ENCODE measurements at places on chromosomes 2 and 18.

DNA sequence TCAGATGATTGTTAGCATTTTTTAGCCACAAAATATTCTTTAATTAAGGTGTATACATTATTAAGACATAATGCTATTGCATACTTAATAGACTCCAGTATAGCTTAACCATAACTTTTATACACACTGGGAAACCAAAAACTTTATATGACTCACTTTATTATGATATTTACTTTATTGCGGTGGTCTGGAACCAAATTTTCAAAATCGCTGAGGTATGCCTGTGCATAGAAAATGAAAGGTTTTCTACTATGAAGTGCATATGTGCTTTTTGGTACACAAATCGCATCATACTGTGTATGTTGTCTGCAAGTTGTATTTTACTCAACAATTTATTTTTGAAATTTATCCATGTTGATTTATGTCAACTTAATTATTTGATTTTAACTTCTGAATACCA is 875.1 kb downstream of the SLC4A3 start:
- no peak for DNase-seq

- DNase-seq: no peak
These were observed 48.6 kb downstream of the SPRED2 start for GRCh38 chr2:65383541-65384488.

GRCh38 chr2:15714609-15715008 is 122.9 kb downstream of the DDX1 start:
- DNase-seq: no peak

DNA sequence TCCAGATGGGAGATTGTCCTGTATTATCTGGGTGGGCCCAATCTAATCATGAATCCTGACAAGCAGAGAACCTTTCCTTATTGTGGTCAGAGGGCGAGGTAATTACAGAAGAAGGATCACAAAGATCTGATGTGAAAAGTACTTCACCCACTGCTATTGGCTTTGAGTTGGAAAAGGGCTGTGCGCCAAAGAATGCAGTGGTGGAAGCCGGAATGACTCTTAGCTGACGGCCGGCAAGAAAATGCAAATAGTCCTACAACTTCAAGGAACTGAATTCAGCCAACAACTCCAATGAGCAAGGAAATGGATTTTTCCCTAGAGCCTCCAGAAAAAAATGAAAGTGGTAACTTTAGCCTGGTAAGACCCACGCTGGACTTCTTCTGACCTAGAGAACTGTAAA is 67.3 kb downstream of the CTNNA2 start:
- no peak for DNase-seq

GRCh38 chr18:3664563-3665178 is 214.7 kb downstream of the TGIF1 start:
- DNase-seq: no peak

GRCh38 chr2:112087346-112088020 is 32.4 kb downstream of the TMEM87B start:
- DNase-seq: no peak

DNA sequence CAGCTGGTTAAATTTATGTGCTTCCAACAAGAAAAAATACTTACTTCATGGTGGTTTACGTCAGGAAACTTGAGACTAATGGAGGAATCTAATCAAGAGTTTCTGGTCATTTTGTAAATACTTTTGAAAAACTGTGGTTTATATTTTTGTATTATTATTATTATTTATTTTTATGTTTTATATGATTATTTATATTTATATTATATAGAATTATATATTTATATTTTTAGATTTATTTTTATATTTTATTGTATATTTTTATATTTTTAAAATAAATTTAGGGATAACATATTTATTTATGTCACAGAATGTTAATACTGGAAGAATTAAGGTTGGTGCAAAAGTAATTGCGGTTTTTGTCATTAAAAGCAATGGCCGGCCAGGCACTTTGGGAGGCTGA is 474.5 kb upstream of the DDX18 start:
- no peak for DNase-seq
